ENCODE measurements at places on chromosomes 5 and 9.

DNA sequence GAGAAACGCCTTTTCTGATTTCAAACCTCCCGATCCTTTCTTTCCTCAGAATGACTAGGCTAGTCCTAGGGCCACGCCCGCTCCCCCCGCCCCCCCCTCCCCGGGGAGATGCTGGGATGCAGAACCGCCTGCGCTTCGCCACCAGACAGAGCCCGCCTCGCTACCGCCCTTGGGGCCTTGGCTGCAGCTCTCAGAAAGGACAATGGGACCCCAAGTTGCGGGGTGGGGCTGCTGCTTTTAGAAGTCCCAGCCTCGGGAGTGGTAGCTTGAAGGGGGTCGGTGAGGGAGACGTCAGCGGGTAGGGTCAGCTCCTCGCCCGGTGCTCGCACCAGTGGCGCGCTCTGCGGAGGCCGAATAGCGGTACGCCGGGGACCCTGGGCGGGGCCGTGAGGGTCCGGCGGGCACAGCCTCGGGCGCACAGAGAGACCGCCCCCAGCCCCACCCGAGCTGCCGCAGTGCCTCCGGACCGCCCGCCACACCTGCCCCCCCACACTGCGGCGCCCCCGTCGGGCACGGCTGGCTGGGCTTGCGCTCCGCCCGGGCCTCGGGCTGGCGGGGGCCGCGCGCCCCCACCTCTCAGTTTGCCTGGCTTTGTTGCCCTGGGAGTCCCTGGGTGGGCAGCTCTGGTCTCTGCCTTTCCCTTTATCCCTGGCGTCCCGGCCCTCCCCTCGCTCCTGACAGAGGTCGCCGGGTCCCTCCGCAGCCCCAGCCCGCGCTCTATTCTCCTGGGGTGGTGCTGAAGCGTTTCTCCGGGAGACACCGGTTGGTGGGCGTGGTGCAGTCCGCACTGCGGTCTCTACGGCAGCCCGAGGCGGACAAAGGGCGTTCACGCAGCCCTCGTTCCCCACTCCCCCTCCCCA, 1.2 kb downstream of the MAP1B start:
- no peak for DNase-seq

DNA sequence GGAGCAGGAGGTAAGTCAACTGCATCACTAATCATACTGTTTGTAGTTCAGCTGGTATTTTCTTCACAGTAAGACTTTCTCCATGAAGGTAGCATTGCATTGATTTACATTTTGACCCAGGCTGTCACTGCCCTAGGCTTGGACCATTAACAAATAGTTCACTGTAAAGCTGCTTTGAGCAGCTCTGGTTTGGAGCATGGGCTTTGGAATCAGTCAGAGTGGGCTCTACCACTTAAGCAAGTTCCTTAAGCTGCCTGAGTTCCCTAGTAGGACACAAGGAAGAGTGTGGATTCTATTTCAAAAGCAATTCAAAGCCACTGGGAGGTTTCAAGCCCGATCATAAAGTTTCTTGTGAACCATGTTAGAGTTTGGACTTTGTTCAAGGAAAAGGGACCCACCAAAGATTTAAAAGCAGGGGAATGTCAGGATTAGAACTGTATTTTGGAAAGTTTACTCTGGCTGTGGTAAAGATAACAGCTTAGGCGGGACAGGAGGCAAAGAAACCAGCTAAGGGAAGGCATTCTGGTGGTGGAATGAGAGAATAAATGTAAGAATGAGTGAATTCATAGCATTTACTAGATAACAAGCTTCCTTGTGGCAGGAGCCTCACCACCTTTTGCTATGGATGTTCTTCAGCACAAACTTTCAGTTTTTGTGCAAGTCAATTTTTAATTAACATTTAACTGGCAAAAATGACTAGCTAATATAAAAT, 12.3 kb upstream of the PANK3 start:
- no peak for DNase-seq

DNA sequence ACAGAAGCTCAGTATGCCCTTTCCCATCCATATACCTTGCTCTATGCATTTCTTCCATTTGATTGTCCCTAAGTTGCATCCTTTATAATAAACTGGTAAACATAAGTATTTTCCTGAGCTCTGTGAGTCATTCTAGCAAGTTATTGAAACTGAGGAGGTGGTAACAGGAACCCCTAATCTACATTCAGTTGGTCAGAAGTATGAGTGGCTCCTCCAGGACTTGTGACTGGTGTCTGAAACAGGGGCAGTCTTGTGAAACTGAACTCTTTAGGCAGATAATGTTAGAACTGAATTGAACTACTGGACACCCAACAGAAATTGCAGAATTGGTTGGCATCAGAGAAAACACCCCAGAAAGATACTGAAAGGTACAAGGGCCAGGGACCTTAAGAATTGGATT, 133.1 kb upstream of the POU5F2 start:
- DNase-seq = no peak

DNA sequence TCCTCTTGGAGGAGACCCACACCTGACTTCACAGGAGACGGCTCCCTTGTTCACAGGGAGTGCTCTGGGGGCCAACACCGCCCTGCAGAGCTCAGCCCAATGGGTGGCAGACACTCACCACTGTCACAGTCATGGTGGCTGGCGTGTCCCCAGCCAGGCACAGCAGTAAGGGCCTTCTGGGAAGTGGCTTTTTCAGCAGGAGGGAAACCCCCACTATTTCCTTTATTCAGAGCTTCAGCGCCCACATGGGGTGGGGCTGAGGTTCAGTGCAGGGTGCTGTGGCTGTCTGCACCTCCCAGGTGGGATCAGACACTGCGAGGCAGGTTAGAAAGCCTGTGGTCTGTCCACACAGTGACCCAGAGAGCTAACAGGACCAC, 3.6 kb upstream of the SNAPC4 start:
- DNase-seq = peak; percentile 78

DNA sequence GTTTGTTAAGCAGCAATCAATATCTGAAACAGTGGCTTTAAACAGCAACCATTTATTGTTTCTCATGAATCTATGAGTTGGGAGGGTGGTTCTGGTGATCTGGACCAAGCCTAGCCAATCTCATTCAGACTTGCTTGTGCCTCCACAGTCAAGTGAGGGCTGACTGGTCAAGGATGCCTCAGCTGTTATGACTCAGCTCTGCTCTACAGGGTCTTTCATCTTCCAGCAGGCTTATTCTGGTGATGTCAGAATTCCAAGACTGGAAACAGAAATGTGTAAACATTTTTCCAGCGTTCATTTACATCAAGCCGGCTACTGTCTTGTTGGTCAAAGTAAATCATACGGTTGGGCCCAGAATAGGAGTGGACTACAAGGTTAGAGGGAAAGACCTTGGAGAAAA, 2.5 kb upstream of the PIP5K1B start:
- no peak for DNase-seq

- no peak for DNase-seq
Observed at GRCh38 chr5:146003852-146004251, 67.5 kb downstream of the SH3RF2 start.

GRCh38 chr5:2742921-2743679, 8.4 kb downstream of the IRX2 start:
- DNase-seq = no peak

DNA sequence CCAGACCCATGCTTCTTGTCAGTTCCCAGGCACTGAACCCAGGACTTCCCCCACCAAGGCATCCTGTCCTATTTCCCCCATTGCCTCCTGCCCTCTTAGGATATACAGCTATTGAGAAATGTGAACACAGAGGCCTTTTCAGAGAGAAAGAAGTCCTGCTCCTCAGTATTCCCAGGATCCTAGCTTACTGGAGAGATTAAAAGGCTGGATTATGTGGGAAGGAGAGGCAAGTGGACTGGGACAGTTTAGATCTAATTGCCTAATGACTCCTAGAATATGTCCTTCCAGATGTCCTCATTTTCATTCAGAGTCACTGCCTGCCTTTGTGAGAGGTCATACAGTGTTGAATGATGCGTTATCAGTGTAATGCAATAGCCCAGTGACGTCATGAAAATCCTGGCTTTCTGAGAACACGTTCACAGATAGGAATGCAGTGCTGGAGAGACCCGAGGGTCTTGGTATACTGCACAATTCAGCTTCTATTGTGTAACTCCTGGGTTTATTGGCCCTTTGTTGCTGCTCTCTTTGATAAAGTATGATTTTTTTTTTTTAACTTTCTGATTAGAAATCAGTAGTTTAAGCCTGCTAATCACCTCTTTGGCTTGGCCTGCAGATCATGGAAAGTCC, 26.2 kb downstream of the WWC1 start:
- no peak for DNase-seq

DNA sequence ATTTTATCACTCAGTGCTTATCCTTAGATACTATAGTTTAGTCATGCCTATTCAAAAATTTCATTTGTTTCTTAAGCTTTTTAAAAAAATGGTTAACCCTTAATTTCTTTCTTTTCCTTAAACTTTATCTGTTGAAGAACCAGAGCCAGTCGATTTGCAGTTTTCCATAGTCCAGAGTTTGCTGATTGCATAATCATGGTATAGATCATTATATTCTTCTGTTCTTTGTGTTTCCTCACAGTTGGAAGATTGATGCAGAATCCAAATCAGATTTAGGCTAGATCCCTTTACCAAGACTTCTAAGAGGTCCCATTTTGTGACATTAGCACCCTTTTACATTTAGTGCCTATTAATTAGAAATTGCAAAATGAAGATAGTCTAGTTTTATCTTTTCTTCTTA, 18.0 kb downstream of the TMEM38B start:
- no peak for DNase-seq

DNA sequence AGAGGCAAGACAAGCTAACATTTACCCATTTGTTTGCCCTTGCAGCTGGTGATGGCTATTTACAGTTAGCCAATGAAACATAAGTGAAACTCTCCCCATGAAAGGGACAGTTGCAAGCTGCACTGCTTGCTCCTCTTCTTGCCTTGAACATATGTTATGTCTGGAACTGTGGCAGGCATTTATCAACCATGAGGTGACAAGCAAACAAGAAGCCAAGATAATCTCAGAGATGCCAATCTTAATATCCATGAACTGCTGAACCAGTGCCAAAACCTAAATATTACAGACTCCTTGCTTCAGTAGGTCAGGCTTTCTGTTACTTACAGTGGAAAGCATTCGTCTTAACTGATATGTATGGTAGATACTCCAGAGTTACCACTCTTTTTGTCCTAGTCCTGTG, 133.4 kb downstream of the ACTBL2 start:
- DNase-seq = no peak

- no peak for DNase-seq
Observed at GRCh38 chr5:150519560-150519945, 11.6 kb downstream of the NDST1 start.

DNA sequence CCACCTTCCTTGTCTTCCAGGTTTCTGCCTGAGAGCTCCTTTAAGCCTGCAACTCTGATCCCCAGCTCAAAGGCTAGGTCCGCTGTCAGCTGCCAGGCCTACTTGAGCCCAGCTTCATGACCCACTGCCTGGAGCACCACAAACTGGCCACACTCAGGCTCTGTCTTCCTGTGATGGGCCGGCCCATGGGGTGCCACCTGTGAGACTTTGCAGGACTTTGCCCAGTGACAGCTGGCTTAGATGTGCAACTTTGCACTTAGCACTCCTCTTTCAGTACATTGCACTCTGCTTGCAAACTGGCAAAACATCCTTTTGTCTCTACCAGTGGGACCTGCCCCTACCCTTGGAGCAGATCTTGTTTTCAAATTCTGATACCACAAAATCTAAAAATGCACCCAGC, 311.5 kb upstream of the PDE4D start:
- no peak for DNase-seq

DNA sequence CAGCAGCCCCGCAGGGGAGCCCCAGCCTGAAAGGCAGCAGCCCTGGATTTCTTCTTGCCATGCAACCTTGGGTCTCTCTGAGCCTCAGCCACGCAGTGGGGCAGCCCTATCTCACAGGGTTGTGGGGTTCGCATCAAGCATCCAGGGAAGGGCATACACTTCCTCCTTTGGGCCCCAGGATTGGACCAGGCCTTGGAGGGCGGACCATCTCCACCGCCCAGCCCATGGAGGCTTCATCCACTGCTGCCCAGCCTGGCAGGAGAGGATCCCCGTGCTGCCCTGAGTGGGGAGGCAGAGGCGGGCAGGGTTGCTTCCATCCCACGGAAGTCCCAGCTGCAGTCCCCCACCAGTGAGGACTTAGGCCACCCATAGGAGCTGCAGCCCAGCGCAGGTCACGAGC, 5.3 kb downstream of the ADAMTS2 start:
- no peak for DNase-seq

- DNase-seq = no peak
Observed at GRCh38 chr5:12169536-12169935, 265.3 kb upstream of the CTNND2 start.

GRCh38 chr5:33230467-33231078, 210.2 kb upstream of the TARS1 start:
- no peak for DNase-seq

DNA sequence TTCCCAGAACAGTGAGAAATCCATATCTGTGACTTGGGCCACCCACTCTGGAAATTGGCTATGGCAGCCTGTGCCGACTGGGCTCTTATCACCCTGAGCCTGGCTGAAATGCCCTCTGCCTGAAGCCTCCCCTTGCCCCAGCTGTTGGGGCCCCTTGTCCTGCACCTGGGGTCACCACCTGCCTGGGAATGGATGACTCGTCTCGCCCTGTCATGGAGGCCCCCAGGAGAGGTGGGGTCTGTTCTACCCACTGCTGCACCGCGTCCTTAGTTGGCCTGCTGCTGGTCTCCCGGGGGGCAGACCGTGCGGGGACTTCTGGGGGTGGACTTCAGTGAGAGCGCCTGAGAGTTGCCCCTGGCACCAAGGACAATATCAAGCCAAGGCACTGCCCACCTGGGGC, 46.6 kb upstream of the COL5A1 start:
- no peak for DNase-seq

GRCh38 chr9:92147030-92147851, 32.0 kb upstream of the SPTLC1 start:
- DNase-seq = no peak

DNA sequence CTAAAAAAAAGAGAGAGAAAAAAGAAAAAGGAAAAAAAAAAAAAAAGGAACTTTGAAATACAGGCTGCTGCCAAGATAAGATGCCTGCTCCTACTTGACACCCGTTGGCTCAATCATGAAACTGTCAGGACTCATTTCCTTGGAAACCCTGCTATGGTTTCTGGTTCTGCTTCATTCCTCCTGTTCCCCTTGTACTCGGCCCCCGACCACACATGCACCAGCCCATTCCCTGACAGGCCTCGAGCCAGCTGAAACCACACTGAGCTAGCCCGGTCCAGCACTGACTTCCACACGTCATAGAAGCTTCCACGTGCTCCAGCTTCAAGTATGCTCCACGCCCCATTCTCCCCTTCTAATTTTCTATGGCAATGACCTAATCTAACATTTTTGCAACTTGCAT, 93.2 kb downstream of the MYO10 start:
- no peak for DNase-seq

DNA sequence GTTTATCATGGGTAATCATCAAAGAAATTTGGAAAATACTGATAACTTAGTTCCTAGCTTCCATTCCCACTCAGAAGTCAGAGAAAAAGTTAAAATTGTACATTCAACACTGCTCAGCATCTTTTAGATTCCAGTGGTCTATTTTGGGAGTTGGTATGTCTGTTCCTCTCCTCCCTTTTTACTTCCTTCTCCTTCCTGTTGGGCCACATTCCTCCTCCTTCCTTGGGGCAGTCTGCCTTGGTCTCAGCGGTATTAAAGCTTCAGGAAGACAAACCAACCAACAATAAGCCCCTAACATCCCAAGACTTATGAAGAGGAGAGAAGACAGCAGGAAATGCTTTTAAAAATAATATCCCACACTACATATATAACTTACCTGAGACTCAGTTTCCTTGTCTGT, 49.9 kb upstream of the SSBP2 start:
- no peak for DNase-seq

- no peak for DNase-seq
Observed at GRCh38 chr9:73611032-73611431, 459.4 kb downstream of the ANXA1 start.

All from activated CD4-positive, alpha-beta T cell treated with anti-CD3 and anti-CD28 coated beads, Interleukin-2, amount 50 U/mL, for 4 hours (primary cell).